ENCODE measurements at places on chromosomes 3 and 15.

DNA sequence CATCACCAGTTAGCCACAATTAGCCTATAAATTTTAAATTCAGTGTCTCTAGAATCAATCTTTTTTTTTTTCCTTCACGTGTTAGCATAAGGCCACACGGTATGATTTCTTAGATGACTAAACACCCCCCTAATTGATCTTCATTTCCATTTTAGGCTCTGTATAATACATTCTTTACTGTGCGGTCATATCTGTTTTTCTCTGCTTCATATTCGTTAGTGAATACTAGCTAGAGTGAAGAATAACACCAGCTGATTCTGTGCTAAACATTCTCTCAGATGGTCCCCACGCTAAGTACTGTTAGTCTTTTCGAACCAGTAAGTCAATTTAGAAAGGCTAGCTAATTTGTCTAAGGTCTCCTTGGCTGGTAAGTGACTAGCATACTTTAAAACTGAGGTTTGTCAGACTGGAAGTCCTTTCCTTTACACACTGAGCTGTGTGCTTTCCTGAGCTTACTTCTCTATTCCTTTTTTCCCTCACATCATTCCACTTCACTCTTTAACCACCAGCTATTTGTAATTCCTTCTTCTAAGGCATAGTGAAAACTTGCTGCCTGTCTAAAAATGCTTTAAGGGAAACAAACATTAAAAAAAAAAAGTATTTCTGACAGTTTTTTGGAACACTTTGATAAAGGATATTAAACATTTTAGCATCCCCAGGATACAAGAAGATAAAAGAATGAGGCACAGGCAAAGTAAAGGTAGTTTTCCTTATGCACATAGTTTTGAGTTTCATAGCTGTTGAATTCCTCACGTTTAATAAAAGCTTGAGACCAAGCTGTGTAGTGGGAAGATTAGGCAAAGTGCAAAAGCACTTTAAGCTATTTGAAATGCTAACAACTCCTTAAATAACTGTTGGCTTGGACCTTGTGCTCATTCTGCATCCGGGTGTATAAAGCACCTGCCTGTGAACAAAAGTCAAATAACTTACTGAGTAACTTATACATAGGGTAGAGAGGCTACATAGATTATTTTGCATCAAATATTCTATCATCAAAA, 17.1 kb downstream of the ZFAND6 start:
- DNase-seq, result no peak

GRCh38 chr15:67150023-67150860, 84.8 kb downstream of the SMAD3 start:
- no peak for DNase-seq

DNA sequence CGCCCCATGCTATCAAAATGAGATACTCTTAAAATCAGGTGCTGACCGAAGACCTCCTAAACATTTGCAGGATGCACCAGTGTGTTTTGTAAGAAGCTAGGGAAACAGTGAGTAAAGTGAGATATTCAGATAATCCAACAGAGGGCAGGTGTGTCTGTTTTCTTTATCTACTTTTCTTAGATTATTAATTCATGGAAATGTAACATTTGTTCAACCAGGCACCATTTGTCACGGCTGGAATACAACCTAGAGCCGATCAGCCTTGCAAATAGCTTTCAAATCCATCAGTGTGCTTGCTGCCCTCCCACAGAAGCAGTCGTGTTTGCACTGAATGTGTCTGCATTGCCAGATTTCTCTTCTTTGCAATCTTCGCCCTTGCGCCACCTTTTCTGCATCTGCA, 201.9 kb upstream of the CHRM5 start:
- no peak for DNase-seq

DNA sequence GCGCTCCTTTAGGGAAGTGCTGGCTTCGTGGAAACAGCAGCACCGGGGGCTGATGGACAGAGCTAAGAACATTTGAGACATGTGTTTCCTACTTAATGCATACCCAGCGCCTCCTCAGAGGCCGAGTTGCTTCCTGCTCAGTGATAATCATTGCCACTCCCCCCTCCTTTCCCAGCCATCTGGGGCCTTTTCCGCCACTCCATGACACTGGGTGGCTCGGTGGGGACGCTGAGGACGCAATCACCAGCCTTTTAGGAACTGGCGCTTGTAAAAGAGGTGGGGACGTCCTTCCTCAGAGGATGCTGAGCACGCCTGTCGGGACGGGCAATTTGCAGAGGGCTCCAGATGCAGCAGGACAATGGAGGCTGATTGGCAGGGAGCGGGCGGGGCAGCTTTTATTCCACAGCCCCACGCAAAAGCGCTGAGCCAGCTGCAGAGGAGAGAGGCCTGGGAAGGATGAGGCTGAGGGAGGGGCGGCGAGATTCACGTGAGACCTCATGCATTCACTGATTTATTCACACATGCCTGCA, 22.2 kb upstream of the IQSEC1 start:
- DNase-seq, result no peak

GRCh38 chr15:100772892-100773520, 106.6 kb upstream of the ALDH1A3 start:
- DNase-seq, result no peak

DNA sequence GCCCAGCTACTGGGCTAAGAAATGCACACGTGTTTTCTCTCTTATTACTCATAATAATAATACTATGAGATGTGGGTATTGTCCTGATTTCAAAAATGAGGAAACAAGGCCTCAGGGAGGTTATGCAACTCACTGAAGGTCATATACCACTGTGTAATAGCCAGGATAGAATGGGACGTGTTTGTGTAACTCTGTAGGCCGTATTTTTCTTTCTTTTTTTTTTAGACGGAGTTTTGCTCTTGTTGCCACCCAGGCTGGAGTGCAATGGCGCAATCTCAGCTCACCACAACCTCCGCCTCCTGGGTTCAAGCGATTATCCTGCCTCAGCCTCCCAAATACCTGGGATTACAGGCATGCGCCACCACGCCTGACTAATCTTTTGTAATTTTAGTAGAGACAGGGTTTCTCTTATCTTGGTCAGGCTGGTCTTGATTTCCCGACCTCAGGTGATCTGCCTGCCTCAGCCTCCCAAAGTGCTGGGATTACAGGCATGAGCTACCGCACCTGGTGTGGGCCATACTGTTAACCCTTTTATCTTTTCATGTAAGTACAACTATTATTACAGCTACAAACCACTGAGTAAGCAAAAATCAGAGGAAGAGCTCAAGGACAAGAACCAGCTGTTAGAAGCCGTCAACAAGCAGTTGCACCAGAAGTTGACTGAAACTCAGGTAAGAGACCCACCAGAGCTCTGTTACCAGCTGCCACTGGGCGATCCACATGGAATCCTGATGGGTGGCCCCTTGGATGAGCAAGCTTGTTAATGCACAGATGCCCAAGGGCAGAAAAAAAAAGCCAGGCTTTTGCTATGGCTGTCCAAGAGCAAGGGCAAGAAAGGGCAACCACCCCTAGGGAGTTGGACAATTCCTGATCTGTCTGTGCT, 6.7 kb downstream of the KNSTRN start:
- no peak for DNase-seq

GRCh38 chr3:9247361-9247940, 2.0 kb downstream of the SRGAP3 start:
- DNase-seq, result no peak

- no peak for DNase-seq
These were observed 199.1 kb downstream of the SI start for GRCh38 chr3:164879201-164879600.

GRCh38 chr15:88678755-88679154, 39.9 kb downstream of the ISG20 start:
- no peak for DNase-seq

DNA sequence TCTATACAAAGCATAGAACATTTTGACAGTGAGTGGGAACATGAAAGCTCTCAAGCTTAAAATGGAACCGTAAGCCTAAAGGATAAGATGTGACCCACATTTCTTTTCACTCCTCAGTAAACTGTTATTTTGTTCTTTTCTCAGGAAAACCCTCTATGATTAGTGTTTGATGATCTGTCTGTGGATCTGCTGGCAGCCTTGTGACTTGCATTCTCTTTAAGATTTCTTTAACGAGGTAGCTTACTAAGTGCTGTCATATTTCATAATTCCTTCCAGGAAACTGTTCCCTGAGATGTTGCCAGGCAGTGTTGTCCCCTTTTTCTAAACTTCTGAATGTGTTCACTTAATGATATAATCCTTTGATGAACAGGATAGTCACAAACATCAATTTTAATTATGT, 167.6 kb downstream of the PYDC2 start:
- no peak for DNase-seq

DNA sequence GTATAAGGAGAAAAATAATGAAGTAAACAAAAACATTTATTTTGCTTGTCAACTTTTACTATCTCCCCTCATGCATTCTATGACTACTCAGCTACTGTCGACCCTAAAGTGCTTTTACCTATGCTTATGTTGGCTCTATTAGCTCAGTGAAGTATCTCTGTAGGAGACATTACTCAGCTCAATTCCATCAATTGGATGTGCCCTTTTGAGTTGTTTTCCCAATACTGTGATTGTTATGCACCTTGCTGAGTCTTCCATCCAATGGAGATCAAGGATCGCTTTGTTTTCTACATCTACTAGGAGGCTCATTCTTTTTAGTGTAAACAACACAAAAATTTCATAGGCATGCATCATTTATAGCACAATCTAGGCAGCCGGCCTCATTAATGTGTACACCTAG, 403.8 kb upstream of the ARL6 start:
- no peak for DNase-seq

GRCh38 chr3:150132101-150132749, 161.5 kb upstream of the PFN2 start:
- no peak for DNase-seq

- DNase-seq, result no peak
These were observed 91.3 kb downstream of the SUCNR1 start for GRCh38 chr3:151964743-151965142.

GRCh38 chr3:77254967-77255831, 215.3 kb downstream of the ROBO2 start:
- DNase-seq, result no peak

- no peak for DNase-seq
These were observed 42.2 kb upstream of the ROBO2 start for GRCh38 chr3:76997733-76998132.

All from stimulated activated CD4-positive, alpha-beta T cell treated with anti-CD3 and anti-CD28 coated beads, Interleukin-1b, Interleukin-23, amount 100 ng/mL, for 4 hours (primary cell).